Lower lobe of right lung (tissue), 2 donors: ENCODE measurements at places on chromosomes 5 and 9. TPM values are rescaled to one million over a fixed set of nuclear protein-coding genes. Genes with fewer than 3 reads are reported as not detected.

PKN3 gene
- total RNA-seq, result 11.1 TPM

DNA sequence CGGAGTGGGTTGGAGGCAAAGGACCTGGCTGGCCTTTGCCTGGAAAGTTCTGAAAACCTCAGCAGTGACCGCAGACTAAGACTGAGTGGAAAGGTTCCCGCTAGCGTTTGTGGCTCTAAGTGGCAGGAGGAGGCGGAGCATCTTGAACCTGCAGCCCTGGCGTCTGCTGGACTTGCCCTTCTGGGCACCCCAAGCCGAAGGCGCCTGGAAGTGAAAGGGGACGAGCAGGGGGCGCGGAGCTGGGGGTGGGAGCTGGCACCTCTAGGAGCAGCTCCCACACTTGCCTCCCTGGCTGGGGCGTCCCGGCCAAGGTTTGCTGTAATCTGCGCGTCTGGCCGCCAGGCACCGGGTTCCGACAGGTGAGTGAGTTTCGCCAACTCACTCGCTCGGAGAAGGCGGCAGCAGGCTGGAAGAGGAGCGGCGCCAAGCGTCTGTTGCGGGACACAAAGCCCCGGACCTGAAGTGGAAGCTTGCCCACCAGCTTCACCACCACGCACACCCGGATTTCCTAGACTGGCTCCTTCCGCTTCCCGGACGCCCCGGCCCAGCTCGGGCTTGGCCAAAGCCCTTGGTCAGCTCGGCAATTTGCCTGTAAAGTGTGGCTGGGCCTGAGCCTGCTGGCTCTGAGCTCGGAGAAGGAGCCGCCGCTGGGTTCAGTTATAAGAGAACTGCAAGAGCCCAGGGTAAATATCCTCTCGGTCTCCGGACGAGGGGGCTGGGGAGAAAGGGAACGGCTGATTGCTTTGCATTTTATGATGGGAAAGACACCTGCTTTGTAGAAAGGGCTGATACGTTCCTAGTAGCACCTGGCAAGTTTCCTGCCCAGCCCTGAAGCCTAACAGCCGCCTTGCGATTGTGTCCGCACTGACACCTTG, at the start of gene GNA14:
Gene GNA14 (minus strand): TSS at position 89 of the 875 bp plus-strand sequence. CDS start 529 bp downstream, outside the sequence.
- H3K4me3 ChIP-seq, result peak within 1 kb of the TSS; percentile 69
- peak within 1 kb of the TSS; percentile 76 for H3K27ac ChIP-seq
- H3K27me3 ChIP-seq, result peaks cover 16% of the 10 kb centered on the region
- DNase-seq, result peak; percentile 73
- H3K4me1 ChIP-seq, result peaks cover 20% of the 10 kb centered on the region

DNA sequence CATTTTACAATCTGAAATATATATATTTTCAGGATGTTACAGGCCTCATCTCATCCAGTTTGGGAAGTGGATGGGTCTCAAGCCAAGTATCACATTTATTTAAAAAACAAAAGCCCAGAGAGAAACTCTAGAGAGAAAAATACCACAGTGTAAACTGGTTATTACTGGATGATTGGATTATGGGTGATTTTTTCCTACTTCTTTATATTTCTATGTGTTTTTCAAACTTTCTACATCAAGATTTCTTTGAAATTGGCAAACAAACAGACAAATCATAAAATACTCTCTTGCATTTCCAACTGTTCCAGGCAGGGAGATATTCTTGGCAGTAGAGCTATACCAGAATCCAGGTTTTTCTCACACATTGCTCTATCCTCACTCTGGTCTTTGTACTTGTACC, 116.0 kb upstream of the SMIM23 start:
- no peaks in the 10 kb centered on the region for H3K27me3 ChIP-seq
- H3K36me3 ChIP-seq, result no peaks in the 10 kb centered on the region
- no peak overlapping the region for H3K27ac ChIP-seq
- no peaks in the 10 kb centered on the region for H3K4me1 ChIP-seq
- no peak overlapping the region for H3K4me3 ChIP-seq

NUDT12 gene
- total RNA-seq, result 11.8 TPM

DNA sequence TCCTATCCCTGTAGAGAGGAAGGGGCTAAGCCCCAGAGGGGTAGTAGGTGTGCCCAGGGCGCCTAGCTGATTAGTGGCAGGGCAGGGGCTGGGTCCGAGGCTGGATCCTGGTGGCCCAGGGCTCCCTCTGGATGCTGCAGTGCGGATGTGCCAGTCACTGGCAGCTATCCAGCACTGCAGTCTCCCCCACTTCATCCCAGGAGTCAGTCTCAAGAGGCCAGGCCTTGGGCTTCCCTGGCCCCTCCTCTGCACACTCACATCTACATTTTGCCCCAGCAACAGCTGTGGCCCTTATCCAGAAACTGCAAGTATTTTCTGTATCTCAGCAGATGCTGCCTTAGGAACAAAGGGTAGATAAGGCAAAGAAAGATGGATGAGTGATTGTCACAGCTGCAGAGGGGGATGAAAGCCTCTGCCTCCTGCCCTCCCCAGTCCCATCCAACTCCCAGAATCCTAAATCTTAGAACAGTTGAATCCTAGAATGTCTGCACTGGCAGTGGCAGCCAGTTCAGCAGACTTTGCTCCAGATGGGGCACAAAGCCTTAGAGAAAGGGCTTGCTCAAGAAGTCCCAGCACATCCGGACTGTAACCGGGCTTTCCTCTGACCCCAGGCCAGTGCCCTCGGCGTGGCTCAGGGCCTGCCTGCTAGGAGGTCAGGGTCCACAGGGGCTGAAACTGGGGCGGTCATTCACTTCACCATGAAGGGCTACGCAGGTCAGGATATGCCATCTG, 1.6 kb downstream of the ANXA6 start:
- no peaks in the 10 kb centered on the region for H3K36me3 ChIP-seq
- peak overlapping the region; percentile 84 for H3K27ac ChIP-seq
- peaks cover 57% of the 10 kb centered on the region for H3K4me1 ChIP-seq

- no peak overlapping the region for H3K27ac ChIP-seq
- no peak overlapping the region for H3K4me3 ChIP-seq
- no peaks in the 10 kb centered on the region for H3K4me1 ChIP-seq
- H3K36me3 ChIP-seq, result no peaks in the 10 kb centered on the region
- no peak for DNase-seq
Observed at GRCh38 chr5:124860291-124860655, 113.8 kb upstream of the ZNF608 start.

GRCh38 chr9:12815888-12816287, 41.1 kb downstream of the LURAP1L start:
- no peak for DNase-seq
- H3K4me1 ChIP-seq, result peaks cover 32% of the 10 kb centered on the region
- H3K4me3 ChIP-seq, result no peak overlapping the region

DNA sequence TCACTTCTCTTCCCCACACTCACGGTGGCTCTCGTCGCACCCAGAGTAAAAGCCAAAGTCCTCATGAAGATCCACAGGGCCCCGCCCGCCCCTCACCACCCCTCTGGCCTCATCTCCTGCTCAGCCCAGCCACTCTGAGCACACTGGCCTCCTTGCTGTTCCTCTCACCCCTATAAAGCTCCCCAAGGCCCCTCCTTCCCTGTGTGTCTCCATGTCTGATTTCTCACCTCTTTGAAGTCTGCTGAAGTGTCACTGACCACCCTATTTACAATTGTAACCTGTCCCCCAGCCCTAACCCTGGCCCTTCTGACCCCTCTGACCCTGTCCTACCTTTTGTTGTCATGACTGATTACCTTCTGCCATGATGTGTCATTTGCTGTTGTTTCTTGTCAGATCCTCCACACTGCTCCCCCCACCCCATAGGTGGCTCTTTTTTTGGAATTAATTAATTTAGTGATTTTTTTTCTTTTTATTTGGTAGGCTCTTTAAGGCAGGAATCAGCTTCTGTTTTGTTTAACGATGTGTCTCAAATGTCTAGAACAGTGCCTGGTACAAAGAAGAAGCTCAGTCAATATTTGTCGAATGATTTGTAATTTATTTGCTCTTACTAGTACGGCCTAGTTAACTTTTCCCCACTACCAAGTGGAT, 90.2 kb downstream of the IQGAP2 start:
- no peak overlapping the region for H3K4me3 ChIP-seq
- no peaks in the 10 kb centered on the region for H3K4me1 ChIP-seq
- H3K36me3 ChIP-seq, result no peaks in the 10 kb centered on the region
- DNase-seq, result no peak
- no peak overlapping the region for H3K27ac ChIP-seq

ACTBL2 gene
- total RNA-seq, result not detected

IQGAP2 gene
- total RNA-seq, result 42.0 TPM

FER gene
- 35.3 TPM for total RNA-seq

- peak overlapping the region; percentile 21 for H3K27ac ChIP-seq
- no peak for DNase-seq
- H3K36me3 ChIP-seq, result no peaks in the 10 kb centered on the region
- H3K4me3 ChIP-seq, result no peak overlapping the region
- no peaks in the 10 kb centered on the region for H3K27me3 ChIP-seq
Observed at GRCh38 chr5:145982572-145983318, 46.4 kb downstream of the SH3RF2 start.

OR1Q1 gene
- not detected for total RNA-seq

- no peaks in the 10 kb centered on the region for H3K27me3 ChIP-seq
- H3K4me1 ChIP-seq, result peaks cover 40% of the 10 kb centered on the region
- DNase-seq, result no peak
- no peaks in the 10 kb centered on the region for H3K36me3 ChIP-seq
- no peak overlapping the region for H3K27ac ChIP-seq
Observed at GRCh38 chr5:55507574-55507973, 27.2 kb downstream of the PLPP1 start.

PDGFRB gene
- 89.3 TPM for total RNA-seq

- H3K27ac ChIP-seq, result no peak overlapping the region
- no peak overlapping the region for H3K4me3 ChIP-seq
- peaks cover 4% of the 10 kb centered on the region for H3K4me1 ChIP-seq
- no peaks in the 10 kb centered on the region for H3K27me3 ChIP-seq
- no peak for DNase-seq
- H3K36me3 ChIP-seq, result no peaks in the 10 kb centered on the region
Observed at GRCh38 chr9:72371151-72371550, 6.1 kb upstream of the ZFAND5 start.

AK8 gene
- 6.1 TPM for total RNA-seq

DNA sequence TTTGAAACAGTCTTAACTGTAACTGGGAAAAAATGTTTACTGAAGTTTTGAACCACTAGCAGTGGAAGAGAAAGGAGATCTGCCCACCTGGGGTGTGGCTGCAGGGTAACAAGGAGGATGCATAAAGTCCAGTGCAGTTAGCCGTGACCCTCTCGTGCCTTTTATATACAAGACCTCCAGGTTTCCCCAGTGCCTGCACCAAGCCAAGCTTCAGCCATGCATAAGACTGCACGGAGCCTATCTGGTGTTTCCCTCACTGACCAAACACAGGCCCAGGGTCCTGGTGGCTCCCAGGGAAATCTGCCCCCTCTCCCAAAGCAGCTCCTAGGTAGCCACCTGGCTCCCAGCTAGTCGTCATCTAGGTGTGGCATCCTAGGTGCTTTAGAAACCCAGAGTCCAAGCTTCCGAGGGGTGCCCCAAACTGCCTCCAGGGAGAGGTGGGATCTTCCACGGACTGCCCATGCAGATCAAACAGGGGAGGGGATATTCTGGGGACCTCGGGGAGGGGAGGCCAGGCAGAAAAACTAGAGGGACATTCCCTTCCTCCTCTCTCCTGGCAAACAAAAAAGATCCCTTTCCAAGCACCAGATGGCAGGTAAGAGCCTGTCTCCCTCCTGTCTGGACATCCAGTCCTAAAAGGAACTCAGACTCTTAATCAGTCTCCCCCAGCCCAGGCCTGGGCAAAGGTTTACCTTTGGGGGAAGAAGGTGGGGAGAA, 2.7 kb downstream of the SHB start:
- peaks cover 74% of the 10 kb centered on the region for H3K4me1 ChIP-seq
- DNase-seq, result no peak
- H3K27me3 ChIP-seq, result no peaks in the 10 kb centered on the region
- H3K4me3 ChIP-seq, result peak overlapping the region; percentile 95
- no peaks in the 10 kb centered on the region for H3K36me3 ChIP-seq

GRCh38 chr5:3489239-3489843, 106.3 kb upstream of the IRX1 start:
- H3K27me3 ChIP-seq, result peaks cover 4% of the 10 kb centered on the region
- H3K4me3 ChIP-seq, result no peak overlapping the region
- H3K27ac ChIP-seq, result no peak overlapping the region
- H3K36me3 ChIP-seq, result no peaks in the 10 kb centered on the region
- DNase-seq, result no peak

DNA sequence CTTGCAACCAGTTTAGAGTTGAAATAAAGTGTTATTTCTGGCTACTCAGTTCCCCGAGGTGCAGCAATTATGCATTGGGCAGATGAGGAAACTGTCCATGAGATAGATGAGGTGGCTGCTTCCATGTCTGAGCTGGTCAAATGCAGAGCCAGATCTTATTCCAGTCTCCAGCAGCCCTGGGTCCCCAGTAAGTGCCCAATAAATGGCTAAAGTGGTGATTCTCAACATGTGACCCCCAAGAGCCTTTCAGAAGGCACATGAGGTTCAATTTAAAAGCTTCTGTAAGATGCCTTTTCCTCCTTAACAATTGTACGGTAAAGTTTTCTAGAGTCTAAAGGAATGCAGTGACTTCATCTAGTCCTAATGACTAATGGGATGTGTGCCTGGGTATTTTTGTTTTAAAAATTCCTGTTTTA, 17.5 kb downstream of the ATOX1 start:
- H3K27me3 ChIP-seq, result no peaks in the 10 kb centered on the region
- peaks cover 29% of the 10 kb centered on the region for H3K4me1 ChIP-seq
- H3K36me3 ChIP-seq, result peaks cover 45% of the 10 kb centered on the region
- no peak overlapping the region for H3K4me3 ChIP-seq
- no peak for DNase-seq

FOXD4L5 gene
- 0.38 TPM for total RNA-seq

- peaks cover 20% of the 10 kb centered on the region for H3K4me1 ChIP-seq
- H3K36me3 ChIP-seq, result no peaks in the 10 kb centered on the region
- no peak overlapping the region for H3K4me3 ChIP-seq
- DNase-seq, result no peak
- H3K27me3 ChIP-seq, result no peaks in the 10 kb centered on the region
- no peak overlapping the region for H3K27ac ChIP-seq
Observed at GRCh38 chr5:133713751-133714150, 101.4 kb upstream of the FSTL4 start.

IFNA13 gene
- 1.1 TPM for total RNA-seq

DNA sequence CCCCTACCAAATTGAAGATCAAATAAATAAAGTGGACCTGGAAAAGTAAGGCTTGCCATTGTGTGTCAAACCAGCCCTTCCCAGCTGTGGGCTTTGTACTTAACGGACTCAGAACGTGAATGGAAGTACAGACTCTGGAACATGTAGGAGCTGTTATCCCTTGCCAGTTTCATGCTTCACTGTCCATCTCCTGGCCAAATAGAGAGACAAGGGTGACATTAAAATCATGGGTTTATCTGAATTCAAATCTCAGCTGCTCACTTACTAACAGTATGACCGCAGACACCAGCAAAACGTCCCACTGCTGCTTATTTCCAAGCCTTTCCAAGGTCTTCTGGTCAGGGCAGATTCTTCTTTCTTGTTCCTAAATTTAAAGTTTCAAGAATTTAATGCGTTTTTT, 52.2 kb downstream of the EXOSC2 start:
- H3K36me3 ChIP-seq, result no peaks in the 10 kb centered on the region
- DNase-seq, result no peak
- H3K4me3 ChIP-seq, result no peak overlapping the region

GRCh38 chr5:32261198-32261597, 51.5 kb downstream of the MTMR12 start:
- peaks cover 4% of the 10 kb centered on the region for H3K4me1 ChIP-seq
- DNase-seq, result no peak
- no peaks in the 10 kb centered on the region for H3K27me3 ChIP-seq
- peaks cover 93% of the 10 kb centered on the region for H3K36me3 ChIP-seq
- H3K27ac ChIP-seq, result no peak overlapping the region
- no peak overlapping the region for H3K4me3 ChIP-seq

SPATA31A3 gene
- total RNA-seq, result not detected

CLIC3 gene
- total RNA-seq, result 49.3 TPM

GRCh38 chr5:95759634-95760033, 28.5 kb downstream of the RHOBTB3 start:
- peak overlapping the region; percentile 64 for H3K27ac ChIP-seq
- DNase-seq, result no peak
- H3K36me3 ChIP-seq, result peaks cover 15% of the 10 kb centered on the region
- peaks cover 37% of the 10 kb centered on the region for H3K4me1 ChIP-seq

CDC20B gene
- 0.24 TPM for total RNA-seq
